Tongue (tissue), 3 donors: ENCODE measurements at places on chromosomes 2 and 18. TPM values are rescaled to one million over a fixed set of nuclear protein-coding genes. Genes with fewer than 3 reads are reported as not detected.

DNAJC5G gene
- not detected for total RNA-seq

CDK15 gene
- 0.62 TPM for total RNA-seq

ERFE gene
- total RNA-seq: 14.1 TPM

SP5 gene
- 4.5 TPM for total RNA-seq

CPLX4 gene
- not detected for total RNA-seq

RESP18 gene
- not detected for total RNA-seq

VAMP5 gene
- 15.7 TPM for total RNA-seq
